Smooth muscle cell of the pulmonary artery (primary cell): ENCODE measurements at places on chromosomes 5 and 9. TPM values are rescaled to one million over a fixed set of nuclear protein-coding genes. Genes with fewer than 3 reads are reported as not detected.

The SPINK14 gene
- not detected in 2 replicates for total RNA-seq

The NKD2 gene
- total RNA-seq: 0.50 and 3.5 TPM in 2 replicates

The FOXD4L6 gene
- total RNA-seq: 0.13 and 0.17 TPM in 2 replicates

The NRARP gene
- 0.13 and 0.20 TPM in 2 replicates for total RNA-seq

The CTNND2 gene
- not detected in 2 replicates for total RNA-seq
